NCI-H226 (cell line): ENCODE measurements at places on chromosomes 1 and 21.

GRCh38 chr1:35536556-35537162 is 20.5 kb downstream of the KIAA0319L start:
- DNase-seq: no peak

DNA sequence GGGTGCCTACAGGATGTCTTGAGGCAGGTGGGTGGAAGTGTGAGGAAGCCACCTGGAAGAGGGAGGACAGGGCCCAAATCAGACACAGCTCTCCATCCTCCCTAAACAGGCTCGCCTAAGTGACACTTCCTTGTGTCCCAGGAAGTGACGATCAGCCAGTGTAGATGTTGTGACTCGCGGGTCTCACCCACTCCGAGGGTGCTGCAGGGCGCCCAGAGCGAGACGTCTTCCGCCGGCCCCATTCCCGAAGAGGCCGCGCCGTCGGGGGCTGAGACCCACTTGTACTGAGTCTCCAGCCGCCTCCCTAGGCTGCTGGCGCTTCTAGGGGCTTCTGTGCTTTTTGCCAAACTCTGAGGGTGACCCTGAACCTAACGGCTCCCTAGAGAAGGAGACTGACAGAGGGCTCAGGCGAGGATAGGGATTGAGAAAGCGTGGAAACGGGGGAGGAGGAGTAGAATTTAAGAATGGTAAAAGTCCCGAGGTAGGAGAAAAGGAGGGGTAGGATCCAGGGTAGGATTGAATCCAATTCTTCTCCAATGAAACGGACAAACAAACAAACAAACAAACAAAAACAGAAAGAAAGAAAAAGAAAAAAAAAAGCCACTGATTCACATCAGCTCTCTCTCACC is 543 bp upstream of the MARK1 start:
- no peak for DNase-seq

DNA sequence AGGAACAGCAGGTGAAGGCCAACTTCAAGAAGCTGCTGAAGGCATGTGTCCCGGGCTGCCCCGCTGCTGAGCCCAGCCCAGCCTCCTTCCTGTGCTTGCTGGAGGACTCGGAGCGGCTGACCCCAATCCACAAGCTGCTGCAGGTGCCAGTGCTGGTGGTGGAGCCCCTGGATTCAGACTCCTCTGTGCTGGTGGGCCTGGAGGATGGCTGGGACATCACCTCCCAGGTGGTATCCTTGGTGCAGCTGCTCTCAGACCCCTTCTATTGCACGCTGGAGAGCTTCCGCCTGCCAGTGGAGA is 20.1 kb upstream of the NPPB start:
- no peak for DNase-seq

DNA sequence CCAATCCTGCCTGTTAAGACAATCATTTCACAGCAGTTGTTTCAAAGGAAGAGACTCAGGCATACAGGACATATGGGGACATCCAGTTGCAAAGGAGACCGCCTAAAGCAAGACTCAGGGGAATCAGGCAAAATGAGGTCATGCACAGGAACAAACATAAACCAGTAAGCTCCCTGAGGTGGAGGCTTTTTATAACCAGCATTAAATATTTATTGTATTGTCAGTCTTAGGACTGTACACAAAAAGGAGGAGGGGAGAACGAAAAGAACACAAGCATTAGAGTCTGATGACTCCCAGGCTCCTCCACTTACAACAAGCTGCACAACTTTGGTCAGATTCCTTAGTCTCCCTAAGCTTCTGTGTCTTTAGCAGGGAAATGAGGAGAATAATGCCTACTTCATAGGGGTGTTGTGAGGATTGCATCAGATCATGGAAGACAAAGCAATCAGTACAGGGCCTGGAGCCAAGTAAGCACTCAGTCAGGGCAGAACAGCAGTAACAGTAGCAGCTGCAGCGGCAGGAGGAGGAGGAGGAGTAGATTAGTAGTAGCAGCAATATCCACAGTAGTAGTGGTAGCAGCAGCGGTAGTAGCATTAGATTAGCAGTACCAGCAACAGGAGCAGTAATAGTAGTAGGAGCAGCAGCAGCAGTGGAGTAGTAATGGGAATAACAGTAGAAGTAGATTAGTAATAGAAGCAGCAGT is 54.2 kb upstream of the SPATA6 start:
- DNase-seq: no peak

- no peak for DNase-seq
These were observed 3.2 kb downstream of the NRDC start for GRCh38 chr1:51875291-51875772.

GRCh38 chr1:174217787-174218574 is 58.7 kb downstream of the RABGAP1L start:
- DNase-seq: no peak

GRCh38 chr1:84581648-84582047 is 7.4 kb upstream of the CTBS start:
- DNase-seq: no peak

DNA sequence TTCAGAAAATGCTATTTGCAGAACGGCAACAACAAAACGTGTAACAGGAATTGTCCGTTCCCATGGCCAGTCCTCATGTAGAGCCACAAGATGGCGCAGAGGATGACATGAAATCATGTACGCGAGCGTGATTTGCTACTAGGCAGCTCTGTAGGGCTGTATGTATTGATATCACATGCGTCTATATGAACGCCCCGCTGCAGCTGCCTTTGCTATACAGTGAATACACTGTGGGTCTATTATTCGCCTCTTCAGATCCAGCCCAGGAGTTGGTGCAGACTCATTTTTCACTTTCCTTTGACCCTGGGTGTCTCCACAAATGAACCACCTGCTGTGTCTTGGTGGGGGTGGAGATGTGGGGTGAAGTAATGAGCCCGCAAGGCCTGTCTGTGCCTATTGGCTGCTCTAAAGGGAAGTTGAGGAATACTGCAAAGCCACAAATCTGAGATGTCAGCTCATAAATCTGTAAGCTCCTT is 361.5 kb downstream of the KIF26B start:
- DNase-seq: no peak
